ENCODE measurements at places on chromosomes 2 and 18. TPM values are rescaled to one million over a fixed set of nuclear protein-coding genes. Genes with fewer than 3 reads are reported as not detected.

D2HGDH gene
- total RNA-seq = 46.3 TPM

DCC gene
- not detected for total RNA-seq

SDC1 gene
- 32.0 TPM for total RNA-seq

MAPRE2 gene
- 17.2 TPM for total RNA-seq

TUBA3E gene
- total RNA-seq = not detected
